CD4-positive, alpha-beta T cell (primary cell): ENCODE measurements at places on chromosomes 1 and 21.
A peak's percentile ranks its signal among the peaks of the same experiment; 100 is the strongest.

- DNase-seq = no peak
These were observed 145.0 kb downstream of the PATJ start for GRCh38 chr1:61887076-61887867.

GRCh38 chr1:94929351-94930217 lies 2.7 kb upstream of the CNN3 start:
- DNase-seq = no peak

GRCh38 chr1:157466011-157466410 lies 86.3 kb downstream of the FCRL5 start:
- no peak for DNase-seq

DNA sequence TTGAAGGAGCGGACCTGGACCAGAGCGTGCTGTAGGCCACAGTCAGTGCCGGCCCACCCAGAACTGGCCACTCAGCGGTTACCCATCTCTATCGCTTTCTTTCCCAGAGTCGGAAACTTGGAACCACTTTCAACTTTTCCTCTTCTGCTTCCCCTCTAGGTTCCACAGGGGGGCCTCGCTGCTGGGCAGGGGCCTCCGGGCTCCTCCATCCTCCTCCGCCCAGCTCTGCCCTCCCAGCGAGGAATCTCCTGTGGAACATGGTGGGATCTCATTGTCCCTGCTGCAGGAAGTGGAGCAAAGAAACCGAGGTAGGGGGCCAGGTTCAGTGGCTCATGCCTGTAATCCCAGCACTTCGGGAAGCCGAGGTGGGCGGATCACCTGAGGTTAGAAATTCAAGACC lies 139.2 kb downstream of the ETS2 start:
- DNase-seq = no peak

GRCh38 chr21:18467715-18468114 lies 64.1 kb upstream of the TMPRSS15 start:
- DNase-seq = no peak

- DNase-seq = no peak
These were observed 1.5 kb downstream of the CCN1 start for GRCh38 chr1:85581802-85582686.

GRCh38 chr1:2628191-2628932 lies 4.5 kb downstream of the MMEL1 start:
- no peak for DNase-seq

- DNase-seq = no peak
These were observed 21.3 kb downstream of the IFI16 start for GRCh38 chr1:159030877-159031447.

GRCh38 chr21:43866659-43867331 lies 1.8 kb downstream of the AGPAT3 start:
- DNase-seq = peak; percentile 14

GRCh38 chr1:173377266-173377665 lies 99.9 kb upstream of the PRDX6 start:
- DNase-seq = no peak

DNA sequence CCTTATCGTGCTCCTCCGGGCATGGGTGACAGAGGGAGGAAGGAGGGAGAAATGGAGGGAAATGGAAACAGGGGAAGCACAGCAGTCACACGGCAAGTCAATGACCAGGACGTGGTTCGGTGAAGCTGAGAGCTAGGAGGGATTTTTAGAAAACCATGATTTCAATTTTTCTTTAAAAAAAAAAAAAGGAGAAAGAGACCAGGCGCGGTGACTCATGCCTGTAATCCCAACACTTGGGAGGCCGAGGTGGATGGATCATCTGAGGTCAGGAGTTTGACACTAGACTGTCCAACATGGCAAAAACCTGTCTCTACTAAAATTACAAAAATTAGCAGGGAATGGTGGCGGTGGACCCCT lies 776 bp upstream of the TNFRSF9 start:
- DNase-seq = no peak

DNA sequence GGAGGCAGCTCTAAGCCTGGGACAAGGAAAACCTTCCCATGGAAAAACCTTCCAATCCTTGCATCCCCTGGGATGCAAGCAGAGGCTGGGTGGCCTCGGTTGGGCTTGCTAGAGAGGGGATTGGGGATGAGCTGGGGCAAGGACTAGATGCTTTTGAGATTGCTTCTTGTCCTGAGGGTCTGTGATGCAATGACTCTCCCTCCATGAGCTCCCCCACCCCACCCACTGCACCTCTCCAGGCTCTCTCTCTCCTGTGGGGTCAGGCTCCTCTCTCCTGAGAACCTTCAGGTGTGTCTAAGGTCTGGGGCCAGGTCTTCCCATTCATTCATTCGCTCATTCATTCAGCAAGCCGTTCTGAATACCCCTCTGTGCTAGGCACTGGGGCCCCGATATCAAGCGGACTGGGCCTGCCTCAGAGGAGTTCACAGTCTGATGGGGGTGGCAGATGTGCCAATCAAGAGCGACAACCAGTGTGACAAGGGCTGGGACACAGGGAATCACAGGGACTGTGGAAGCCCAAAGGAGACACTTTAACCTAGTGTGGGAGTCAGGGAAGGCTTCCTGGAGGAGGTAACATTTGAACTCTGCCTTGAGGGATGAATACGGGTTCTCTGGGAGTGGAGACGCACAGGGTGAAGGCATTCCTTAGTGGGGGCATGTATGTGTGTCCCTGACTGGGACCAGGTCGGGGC lies 6.5 kb downstream of the LDLRAD1 start:
- DNase-seq = no peak

DNA sequence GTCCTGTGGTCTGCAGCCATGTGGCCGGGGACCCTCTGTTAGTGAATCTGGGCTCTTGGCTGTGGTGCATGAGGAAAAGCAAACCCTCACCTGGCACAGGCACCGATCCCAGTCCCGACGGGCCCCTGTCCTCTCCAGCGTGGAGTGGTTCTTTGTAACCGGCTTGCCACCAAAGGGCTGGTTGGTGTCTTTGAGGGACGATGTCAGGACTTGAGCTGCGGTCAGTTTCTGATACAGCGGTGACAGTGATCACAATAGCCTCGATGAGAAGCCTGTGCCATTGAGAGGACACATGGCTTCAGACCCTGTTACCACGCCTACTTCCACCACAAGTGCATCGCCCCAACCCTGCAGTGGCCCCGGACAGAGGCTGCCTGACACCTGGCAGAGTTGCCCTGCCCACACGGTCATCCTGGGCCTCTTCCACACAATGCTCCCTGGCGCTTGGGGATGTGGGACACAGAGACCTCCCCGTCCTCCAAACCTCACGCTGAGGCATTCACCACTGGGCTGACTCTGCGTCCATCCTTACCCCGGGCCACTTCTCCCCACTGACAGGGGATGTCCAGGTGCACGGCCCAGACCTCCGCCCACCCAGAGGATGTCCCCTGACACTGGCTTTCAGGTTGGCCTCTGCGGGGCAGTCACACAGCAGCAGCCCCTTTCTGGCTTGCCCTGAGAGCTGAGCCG lies 18.8 kb upstream of the ACTRT2 start:
- no peak for DNase-seq

GRCh38 chr1:54302951-54303843 lies 103.0 kb downstream of the SSBP3 start:
- no peak for DNase-seq

- DNase-seq = no peak
These were observed 16.7 kb downstream of the CHD5 start for GRCh38 chr1:6163191-6163972.

DNA sequence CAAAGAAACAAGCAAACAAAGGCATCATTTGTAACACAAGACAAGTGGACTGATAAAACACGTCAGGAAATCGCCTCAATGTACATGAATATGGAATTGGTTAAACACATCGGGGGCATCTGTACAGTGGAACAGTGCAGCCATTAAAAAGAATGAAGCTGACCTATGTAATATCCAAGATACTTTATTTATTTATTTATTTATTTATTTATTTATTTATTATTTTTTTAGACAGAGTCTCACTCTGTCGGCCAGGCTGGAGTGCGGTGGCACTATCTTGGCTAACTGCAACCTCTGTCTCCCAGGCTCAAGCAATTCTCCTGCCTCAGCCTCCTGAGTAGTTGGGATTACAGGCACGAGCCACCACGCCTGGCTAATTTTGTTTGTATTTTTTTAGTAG lies 75.4 kb upstream of the SLC45A1 start:
- no peak for DNase-seq

DNA sequence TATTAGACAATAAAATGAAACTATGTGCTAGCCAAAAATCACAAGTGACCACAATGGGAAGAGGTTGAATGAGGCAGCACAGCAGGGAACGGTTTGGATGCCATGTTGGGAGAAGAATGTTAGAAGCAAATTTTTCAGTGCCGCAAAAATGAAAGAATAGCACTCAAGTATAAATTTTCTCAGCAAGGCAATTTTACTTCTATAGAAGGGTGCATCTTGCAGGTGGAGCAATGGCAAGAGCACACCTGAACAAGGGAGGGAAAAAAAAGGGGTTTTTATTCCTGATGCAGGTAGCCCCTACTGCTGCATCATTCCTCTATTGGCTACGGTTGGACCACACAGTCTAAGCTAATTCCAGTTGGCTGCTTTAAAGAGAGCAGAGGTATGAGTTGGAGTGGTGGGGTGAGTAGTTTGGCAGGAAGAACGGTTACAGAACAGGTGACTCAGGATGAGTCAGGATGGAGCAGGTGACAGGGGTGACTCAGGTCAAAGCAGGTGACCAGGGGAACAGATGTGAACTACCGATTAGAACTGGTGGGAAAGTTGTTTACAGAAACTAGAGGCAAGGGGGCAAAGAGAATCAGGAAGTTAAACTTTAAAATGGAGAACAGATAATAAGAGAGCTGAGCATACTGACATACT lies 301.1 kb upstream of the NRIP1 start:
- DNase-seq = no peak

DNA sequence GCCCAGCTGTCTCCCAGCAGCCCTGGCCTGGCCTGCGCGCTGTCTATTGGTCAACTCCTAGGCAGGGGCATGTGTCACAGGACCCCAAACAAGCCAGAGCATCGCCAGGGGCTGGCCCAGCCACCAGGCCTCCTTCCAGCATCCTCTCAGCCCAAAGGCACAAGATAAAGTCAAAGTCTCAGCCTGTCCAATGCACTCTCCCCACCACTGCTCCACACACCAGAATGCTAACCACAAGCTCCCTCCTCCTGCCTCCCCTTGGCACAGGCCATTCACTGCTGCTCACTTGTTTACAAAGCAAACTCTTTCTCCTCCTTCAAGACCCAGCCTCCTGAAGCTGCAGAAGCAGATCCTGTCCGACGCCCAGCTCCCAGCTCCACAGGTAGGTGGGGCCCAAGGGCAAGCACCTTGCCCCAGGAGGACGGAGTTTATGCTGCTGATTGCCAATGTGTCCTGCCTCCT lies 133.4 kb downstream of the DMRTB1 start:
- DNase-seq = no peak

DNA sequence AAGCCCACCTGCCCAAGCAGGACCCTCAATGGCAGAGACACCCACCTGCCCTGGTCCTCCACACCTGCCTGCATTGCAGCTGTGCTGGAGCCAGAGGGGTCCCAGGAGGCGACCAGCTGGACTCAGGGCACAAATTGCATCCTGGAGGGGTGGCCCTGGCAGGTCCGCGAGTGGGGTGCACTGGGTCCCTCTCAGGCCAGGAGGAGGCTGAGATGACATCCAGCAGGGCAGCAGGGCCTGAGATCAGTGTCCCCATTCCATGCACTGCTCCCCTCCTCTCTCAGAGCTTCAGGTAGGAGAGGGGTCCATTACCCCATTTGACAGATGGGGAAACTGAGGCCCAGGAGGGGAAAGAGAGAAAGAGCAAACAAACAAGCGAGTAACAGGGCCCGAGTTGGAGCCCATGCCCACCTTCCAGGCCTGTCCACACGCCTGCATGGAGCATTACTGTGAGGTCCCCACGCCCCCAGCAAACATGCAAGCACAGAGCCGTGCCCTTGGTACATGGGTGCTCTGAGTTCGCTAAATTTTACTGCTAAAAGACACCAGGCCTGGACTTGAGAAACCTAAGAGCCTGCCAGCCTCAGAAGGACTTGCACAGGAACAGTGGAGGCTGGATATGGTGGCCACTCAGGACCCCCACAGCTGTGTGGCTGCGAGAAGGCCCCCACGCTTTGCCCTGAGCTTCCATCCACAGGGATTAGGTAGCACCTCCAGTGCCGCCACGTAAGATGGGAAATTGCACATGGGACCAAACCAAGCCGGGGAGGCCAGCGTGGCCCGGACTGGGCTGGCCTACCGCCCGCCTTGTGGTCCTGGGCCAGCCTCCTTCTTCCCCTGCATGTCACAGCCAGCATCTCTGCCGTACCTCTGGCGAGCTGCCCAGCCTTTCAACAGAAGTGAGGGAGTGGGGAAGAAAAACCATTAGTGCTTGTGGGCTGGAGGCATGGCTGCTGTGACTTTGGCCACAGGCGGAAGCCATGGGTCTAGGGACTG lies 7.4 kb downstream of the WNT3A start:
- DNase-seq = peak; percentile 23

DNA sequence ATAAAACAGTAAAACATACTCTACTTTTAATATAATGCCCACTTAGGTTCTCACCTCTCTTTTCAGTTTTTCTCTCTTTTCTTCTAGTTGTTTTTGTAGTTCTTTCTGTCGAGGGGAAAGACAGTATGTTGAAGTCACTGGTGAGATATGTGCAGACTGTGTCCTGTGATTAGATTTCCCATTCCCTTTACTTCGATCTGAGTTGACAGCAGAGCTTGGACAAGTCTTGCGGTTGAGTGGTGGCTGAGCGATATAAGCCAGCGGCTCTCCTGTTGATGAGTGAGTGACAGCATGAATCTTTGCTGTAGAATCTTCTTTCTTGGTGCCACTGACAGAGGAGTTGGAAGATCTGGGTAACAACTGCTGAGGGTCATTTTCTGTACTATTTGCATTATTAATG lies 6.0 kb downstream of the CCDC181 start:
- DNase-seq = no peak

DNA sequence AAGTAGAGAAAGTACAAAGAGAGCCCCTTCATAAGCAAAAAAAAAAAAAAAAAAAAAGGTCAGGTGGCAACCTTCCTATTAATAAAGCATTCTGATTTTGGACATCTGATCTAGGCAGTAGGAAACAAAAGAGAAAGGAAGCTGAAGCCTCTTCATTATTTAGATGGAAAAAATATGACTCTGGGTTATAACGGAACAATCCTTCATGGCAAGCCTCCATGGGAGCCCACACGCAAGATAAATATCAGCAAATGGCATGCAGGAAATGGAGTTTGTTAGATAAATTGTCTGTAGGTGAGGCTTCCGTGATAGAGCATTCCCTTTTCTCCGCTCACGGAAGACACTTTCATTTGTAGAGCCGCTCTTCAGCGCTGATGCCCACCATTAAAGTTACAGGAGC lies 381.0 kb downstream of the TTLL7 start:
- DNase-seq = no peak

DNA sequence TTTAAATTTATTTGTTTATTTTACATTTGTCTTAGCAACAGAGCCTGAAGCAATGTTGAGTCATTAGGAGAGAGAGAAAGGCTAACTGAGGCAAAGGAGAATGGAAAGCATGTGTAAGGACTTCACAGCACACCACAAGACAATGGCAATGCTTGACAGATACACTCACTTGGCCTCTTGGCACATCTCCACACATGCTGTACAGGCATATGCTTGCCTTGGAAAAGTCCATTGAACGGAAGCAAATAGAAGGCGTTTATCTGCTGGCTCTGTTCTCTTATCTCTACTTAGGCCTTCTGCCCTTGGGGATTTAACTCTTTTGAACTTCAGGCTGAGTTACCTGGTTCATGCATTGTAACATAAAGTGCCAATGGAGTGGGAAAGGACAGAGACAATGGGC lies 262.2 kb upstream of the POU3F1 start:
- no peak for DNase-seq

GRCh38 chr1:93710499-93711453 lies 29.1 kb upstream of the BCAR3 start:
- DNase-seq = no peak

- DNase-seq = no peak
These were observed 69.2 kb downstream of the RUNX3 start for GRCh38 chr1:24860841-24861240.
